ENCODE measurements at places on chromosomes 4 and X. TPM values are rescaled to one million over a fixed set of nuclear protein-coding genes. Genes with fewer than 3 reads are reported as not detected.

GRCh38 chr4:53593765-53594164 lies 2.5 kb upstream of the LNX1 start:
- DNase-seq = no peak

GRCh38 chrX:56812515-56813105 lies 83.6 kb downstream of the NBDY start:
- DNase-seq = no peak

DNA sequence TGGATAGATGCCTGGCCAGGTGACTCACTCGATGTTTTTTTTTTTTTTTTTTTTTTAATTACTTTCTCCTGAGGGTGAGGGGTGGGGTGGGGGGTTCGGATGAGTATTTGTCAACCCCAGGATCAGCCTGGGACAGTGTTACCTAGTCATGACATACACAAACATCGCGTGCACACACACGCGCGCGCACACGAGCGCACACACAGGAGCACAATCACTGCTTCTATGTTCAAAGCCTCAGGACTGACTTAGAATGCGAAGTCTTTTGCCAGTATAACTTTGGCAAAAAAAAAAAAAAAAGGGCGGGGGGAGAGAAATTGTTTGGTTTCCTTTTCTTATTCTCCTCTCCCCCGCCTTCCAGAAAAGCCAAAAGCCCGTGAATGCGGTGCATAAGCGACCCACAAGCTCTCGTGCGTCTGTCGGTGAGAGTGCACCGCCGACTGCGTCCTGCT lies 115.0 kb upstream of the TEX13C start:
- no peak for DNase-seq

UGT2A1 gene
- not detected for total RNA-seq

XAGE2 gene
- total RNA-seq = not detected

DNA sequence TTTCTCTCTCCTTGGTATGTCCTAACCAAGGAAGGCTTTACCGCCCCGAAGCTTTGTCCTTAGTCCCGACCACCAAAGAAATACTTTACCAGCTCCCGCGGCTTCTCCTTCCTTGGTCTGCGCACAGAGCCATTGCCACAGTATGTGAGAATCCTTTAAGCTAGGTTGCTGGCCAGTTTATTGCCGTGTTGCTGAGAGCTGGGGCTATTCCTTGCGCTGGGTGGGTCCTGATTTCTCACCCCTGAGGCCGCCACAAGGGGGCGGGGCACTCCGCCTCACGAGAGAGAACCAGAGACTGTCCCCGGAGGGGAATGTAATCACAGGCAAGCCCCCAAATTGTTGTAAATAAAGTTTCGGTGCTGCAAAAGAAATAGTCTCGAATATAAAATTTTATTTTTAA lies 331.0 kb upstream of the PCDH10 start:
- no peak for DNase-seq

FGF16 gene
- not detected for total RNA-seq

GRCh38 chr4:36709991-36710390 lies 428.6 kb downstream of the DTHD1 start:
- DNase-seq = no peak

SYN1 gene
- not detected for total RNA-seq

DNA sequence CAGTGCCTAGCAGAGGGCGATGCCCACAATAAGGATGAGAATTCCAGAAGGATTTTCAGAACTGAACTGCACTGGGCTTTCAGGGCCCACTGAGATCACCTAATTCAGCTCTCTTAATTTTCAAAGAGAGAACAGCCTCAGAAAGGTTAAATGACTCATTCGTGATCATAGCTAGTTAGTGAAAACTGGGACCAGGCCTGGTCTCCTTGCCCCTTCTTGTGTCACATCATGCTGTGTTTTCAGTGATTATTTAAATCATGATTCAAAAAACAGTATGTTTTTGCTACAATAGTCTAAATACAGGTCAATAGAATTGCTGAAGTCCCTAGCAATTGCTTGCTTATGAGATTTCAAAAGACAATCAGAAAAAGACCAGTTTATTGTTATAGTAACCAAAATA lies 136.4 kb upstream of the PLAC1 start:
- DNase-seq = no peak

DNA sequence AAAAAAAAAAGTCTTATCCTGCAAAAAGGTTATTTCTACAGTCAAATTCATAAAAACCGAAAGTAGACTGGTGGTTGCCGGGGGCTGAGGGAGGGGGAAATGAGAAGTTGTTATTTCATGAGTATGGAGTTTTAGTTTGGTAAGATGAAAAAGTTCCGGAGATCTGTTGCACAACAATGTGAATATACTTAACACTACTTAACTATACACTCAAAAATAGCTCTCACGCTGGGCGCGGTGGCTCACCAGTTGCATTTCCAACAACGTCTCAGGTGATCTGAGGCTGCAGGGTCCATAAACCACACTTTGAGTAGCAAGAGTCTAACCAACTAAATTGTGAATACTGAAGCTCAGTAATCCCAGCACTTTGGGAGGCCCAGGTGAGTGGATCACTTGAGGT lies 52.4 kb downstream of the ANOS1 start:
- no peak for DNase-seq

GCNA gene
- 0.87 TPM for total RNA-seq

CLGN gene
- total RNA-seq = 3.6 TPM

SNX12 gene
- total RNA-seq = 68.9 TPM

- DNase-seq = no peak
These were observed 21.4 kb upstream of the ANXA10 start for GRCh38 chr4:168070903-168071302.

MAGEC1 gene
- not detected for total RNA-seq

GRCh38 chr4:38581426-38582106 lies 82.4 kb upstream of the KLF3 start:
- DNase-seq = no peak

TEX11 gene
- total RNA-seq = not detected

DNA sequence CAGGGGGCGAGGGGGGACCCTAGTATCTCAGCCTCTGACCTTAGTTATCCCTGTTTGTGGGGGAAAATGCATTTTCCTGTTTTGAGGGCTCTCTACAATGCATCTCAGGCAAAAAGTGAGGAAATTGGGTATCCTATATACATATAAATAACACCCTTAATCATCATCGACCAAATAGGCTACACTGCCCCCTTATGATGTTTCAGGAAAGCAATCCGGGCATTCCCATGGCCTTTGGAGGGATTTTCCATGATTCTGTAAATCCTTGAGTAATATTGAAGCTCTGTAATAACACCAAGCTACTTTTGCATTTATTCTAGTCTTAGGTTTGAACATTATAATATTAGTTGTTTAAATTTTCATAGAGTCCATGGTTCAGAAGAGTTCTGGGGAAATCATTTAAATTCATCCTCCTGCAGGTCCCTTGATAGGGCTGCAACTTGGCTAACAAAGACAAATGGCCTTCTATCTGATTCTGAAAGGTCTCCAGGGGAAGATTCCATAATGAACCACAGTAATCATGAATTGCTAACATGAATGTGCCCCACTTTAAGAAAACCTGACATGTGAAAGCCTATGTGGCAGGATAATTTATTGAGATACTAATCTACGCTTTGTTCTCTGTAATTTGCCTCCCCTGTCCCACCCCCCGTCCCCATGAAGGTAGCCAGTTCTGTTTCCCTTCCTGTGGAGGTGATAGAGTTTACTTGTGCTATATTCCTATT lies 91.5 kb upstream of the SCOC start:
- no peak for DNase-seq

- DNase-seq = peak; percentile 7
These were observed 45.7 kb upstream of the AGA start for GRCh38 chr4:177487977-177488376.

DNA sequence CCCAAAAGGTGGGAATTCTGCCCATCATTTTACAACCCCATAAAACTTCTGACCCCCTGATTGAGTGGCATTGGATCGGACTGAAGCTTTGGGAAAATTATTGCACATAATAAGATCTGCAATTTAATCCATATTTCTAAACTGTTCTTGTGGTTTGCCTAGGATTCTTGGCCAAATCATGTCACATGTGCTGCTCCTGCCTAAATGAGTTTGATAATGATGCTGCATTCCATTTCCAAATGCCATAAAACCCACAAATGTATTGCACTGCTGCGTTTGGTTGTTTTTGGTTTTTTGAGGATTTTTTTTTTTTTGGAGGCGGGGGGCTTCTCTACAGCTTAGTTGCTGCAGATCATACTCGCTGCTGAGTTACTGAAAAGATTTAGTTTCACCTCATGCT lies 153.6 kb downstream of the QDPR start:
- DNase-seq = no peak

- DNase-seq = no peak
These were observed 117.8 kb upstream of the SPRY1 start for GRCh38 chr4:123278755-123279154.

UGT8 gene
- total RNA-seq = 0.07 TPM

CT45A2 gene
- 14.2 TPM for total RNA-seq

PABPC1L2A gene
- total RNA-seq = not detected

GRCh38 chr4:73109493-73109892 lies 40.0 kb upstream of the COX18 start:
- DNase-seq = no peak

DNA sequence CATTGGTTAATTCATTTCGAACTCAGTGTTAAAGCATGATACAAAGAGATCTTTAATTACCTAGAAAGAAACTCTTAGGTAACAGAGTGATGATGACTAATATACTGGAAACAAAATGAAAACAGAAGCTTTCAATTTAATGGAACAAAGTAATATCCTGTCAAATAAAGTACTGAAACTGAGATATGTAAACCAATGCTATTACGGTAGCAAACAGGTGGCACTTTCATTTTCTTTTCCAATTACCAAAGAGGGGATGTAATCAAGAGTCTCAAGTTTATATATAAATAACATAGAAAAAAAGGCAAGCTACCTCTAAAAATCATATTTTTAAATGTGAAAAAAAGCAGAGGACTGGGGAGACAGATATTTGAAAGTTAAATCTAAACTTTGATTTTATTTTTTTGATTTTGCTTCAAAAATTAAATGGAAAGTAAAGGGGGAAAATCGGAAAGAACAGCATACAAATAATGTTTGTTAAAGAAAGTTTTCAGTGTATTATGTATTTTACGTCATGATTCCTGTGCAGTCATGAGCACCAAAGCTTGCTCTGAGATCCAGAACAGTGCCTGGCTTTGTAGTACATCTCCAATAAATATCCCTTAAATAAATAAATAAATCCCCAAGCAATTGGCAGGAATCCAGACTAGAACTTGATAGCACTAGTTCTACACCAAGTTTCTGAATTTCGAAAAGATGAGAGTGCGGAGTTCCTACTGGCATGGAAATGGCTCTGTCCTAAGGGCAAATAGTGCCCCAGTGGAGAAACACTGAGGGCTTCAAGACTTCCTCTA lies 25.0 kb upstream of the RAPGEF2 start:
- no peak for DNase-seq

DNAAF6 gene
- not detected for total RNA-seq

ADGRG4 gene
- 0.02 TPM for total RNA-seq

PAGE5 gene
- total RNA-seq = 254 TPM

GRCh38 chr4:72375073-72375736 lies 193.8 kb downstream of the ADAMTS3 start:
- DNase-seq = peak; percentile 74

GRCh38 chrX:132482632-132483031 lies 6.2 kb downstream of the MBNL3 start:
- no peak for DNase-seq

PAK3 gene
- not detected for total RNA-seq

GRCh38 chr4:76703123-76703490 lies 194.8 kb downstream of the SOWAHB start:
- DNase-seq = peak; percentile 69

DUSP9 gene
- not detected for total RNA-seq

TXK gene
- 0.06 TPM for total RNA-seq

- peak; percentile 25 for DNase-seq
These were observed 4.2 kb upstream of the PDHA2 start for GRCh38 chr4:95835672-95836071.

TET2 gene
- 6.9 TPM for total RNA-seq

Data from HT1080 (cell line).